ENCODE measurements at places on chromosomes 2 and 18.

- no peak for DNase-seq
Measured at GRCh38 chr2:75516378-75517360, 44.1 kb downstream of the EVA1A start.

DNA sequence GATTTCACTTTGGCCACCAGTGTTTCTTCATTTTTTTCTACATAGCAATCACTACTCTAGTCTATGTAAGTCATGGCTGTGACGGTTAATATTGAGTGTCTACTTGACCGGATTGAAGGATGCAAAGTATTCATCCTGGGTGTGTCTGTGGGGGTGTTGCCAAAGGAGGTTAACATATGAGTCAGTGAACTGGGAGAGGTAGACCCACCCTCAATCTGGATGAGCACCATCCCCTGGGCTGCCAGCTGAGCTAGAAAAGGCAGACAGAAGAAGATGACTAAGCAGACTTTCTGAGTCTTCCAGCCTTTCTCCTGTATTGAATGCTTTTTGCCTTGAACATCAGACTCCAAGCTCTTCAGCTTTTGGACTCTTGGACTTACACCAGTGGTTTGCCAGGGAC, 265.0 kb upstream of the SLC8A1 start:
- no peak for DNase-seq

DNA sequence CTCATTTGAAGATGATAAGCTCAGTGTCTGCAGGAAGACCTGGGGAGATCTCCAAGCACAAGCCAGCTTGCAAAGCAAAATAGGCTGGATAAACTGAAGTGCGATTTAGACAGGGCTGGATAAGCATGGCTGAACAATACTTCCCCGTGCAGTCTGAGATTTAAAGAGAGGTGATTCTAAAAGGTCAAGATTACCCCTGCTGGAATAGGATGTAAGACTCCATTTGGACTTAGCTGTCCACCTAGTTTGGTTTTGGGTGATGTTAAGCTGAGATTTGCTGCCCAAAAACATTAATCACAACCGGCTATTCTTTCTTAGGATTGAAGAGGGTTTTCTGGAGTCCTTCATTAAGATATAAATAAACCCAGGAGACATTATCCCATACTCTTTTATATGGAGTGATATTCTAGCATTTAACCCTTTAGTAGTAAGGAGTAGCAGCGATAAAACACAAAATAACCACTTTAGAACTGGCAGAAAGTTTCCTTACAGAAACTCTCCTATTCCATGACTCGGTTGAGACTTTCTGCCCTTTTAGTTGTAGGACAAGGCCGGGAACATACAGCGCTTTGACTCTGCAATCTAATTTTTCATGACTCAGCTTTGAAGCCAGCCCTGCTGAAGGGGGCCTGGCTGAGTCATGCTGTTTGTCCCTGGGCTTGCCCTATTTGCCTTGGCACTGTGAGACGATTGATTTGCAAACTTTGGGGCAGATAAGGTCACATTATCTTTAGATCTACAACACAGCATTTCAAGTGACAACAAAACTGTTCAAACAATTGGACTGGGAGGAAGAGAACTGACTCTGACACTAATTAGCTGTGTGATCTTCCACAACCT, 238.2 kb downstream of the GCA start:
- no peak for DNase-seq

DNA sequence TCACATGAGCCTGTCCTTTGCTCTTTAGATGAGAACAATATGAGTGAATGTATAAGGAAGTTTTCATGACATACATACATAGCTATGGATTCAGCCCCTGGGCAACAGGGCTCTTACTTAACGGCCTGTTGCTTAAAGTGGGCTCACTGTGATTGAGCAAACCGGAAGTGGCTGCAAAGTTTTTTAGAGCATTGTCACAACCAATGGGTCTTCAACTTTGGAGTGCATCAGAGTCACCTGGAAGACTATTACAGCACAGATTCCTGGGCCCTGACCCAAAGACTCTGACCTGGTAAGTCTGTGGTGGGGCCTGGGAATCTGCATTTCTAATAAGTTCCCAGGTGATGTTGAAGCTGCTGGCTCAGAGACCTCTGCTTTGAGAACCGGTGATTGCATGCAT, 106.3 kb upstream of the SEC11C start:
- DNase-seq = no peak

DNA sequence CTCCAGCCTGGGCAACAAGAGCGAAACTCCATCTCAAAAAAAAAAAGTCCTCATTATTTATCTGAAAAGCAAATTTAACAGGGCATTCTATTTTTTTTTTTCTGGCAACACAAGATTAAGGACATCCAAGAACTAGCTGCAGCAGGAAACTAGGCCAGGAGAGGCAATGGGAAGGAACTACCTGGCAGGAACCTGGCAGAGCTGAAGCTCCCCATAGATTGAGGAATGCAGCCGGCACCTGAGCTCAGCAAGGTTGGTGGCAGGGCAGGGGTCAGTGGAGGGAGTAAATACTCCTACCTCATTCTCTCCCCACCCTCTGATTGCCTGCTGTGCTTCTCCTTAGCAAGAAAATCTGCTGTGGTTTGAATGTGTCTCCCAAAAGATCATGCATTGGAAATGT, 30.4 kb upstream of the LAPTM4A start:
- DNase-seq = no peak

DNA sequence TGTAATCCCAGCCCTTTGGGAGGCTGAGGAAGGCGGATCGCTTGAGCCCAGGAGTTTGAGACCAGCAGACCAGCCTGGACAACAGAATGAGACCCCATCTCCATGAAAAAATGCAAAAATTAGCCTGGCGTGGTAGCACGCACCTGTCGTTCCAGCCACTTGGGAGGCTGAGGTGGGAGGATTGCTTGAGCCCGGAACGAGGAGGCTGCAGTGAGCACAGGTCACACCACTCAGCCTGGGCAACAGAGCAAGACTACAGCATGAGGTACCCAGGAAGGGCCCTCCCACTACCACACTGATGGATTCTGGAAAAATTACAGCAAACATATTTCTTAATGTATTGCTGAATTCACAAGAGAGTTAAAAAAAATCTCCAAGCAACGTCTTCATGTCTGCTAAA, 56.3 kb upstream of the HPCAL1 start:
- no peak for DNase-seq

DNA sequence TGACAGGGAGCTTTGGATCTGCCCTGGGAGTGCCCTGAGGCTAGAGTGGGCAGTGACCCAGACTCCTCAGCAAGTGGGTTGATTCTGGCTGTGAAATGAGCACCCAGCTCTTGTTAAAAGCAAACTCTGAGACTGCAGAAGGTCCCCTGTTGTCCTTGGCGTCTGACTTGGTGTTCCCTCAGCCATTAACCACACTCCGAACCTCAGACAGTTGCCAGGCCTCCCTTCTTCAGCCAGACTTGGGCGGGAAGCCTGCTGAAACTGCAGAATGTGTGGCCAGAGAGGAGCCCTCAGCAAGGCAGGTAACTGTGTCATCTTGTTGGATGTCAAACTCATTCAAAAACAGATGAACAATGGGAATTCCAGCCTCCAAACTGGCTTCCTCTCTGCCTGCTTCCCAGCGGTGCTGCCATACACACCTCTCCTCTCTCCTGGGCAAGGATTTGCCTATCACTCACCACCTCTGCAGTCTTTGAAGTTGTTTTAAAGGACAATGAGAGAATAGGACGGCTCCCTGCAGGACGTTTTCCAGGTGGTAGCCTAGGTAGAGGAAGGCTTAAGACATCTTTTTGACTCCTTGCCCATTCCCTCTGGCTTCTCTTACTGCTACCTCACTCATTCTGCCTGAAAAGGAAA, 38.9 kb upstream of the B3GNT2 start:
- no peak for DNase-seq

DNA sequence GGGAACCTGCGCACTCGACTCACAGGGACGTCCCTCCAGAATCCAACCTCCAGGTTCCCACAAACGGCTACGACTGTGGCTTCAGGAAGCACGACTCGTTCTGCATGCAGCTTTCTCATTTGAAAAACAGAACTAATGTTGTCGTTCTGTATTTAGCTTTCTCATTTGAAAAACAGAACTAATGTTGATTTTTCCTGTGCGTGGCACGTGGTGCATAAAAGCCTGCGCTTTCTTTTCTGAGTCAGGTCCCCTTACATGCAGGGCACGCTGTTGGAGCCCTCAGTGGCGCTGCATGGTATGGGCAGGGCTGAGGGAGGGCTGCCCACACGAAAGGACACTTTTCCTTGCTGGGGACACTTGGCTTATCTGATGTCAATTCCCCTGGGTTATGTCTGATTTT, 124.3 kb downstream of the TMEM18 start:
- no peak for DNase-seq

DNA sequence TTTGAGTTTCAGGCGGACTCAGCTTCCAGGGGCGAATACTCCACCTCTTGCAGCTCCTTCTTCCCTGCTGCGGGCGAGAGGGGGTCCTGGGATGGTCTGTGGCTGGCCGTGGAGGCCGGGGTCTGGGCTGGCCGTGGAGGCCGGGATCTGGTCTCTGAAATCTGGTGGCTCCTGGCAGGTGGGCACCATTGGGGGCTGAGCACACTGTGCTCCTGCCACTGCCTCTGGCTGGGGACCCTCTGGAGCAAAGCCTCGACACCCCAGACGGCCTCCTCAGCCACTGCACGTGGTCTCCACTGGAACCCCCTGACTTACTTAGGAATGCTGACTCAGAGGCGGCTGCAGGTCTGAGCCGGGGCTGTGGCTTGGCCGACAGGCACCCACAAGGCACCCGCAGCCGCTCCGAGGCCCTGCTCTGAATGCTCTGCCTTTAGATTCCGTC, 100.1 kb upstream of the ALKAL2 start:
- no peak for DNase-seq

DNA sequence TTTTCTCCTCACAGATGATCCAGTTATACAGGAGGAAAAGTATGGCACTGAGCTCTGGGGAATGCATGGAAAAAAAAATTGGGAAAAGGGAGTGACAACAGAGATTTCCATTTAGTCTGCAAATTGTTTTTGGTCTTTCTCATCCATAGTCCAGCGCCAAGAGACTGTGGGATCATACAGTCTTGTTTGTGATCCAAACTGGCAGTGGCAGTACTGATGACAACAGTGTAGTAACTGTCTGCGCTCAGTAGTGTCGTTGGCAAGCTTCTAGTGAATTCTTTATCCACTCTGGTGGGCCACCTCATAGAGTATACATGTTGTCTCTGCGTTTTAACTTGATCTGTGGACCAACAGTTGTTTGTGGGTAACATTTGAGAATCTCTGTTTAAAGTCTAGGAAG, 37.9 kb downstream of the GALNT1 start:
- no peak for DNase-seq

DNA sequence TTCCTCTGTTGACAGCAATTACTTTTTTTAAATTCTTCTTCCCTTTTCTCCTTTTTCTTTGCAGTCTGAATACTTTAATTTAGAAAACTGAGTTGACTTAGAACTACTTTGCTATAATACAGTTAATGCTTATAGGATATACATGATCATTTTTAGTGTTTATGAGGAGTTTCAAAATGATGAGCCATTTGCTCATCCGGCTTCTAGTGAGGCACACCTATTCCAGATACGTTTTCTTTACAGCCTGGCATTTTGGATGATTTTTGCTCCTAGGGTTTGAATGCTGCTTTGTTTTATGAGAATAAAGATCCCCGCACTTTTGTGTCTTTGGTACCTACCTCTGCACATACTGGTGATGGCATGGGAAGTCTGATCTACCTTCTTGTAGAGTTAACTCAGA, 52.8 kb downstream of the EIF5B start:
- no peak for DNase-seq

DNA sequence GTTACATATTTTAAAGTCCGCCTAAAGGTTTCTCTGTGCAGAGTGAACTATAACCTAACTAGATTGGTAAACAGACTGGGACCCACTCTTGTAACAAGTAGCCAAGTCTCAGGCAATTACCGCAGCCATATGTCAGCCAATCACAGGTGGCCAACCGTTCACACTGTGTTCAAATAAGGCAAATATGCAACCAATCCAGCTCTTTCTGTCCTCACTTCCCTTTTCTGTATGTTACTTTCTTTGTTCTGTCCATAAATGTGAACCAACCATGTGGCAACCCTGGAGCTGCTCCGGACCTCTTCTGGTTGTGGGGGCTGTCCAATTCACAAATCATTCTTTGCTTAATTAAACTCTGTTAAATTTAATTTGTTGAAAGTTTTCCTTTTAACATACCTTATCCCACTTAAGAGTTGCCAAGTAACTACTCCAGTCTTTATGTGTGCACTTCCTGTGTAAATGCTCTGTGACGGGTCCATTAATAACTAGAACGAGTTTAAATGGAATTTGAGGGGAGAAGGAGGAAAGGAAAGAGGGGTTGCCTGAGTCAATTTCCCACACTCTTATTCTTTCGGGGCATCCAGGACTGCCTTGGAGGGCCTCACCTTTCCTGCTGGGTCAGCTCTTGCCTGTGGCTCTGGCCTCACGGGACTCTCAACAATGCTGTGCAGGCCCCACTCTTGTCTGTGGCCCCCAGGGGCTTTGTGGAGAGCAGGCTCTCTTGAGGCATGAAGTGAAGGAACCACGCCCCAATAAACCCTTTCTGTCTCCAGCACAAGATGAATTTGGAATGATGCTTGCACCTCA, 6.6 kb upstream of the RPL37A start:
- peak; percentile 38 for DNase-seq

GRCh38 chr2:175947073-175947472, 55.0 kb downstream of the LNPK start:
- DNase-seq = no peak

GRCh38 chr2:100146657-100146960, 4.2 kb upstream of the AFF3 start:
- no peak for DNase-seq
